ENCODE measurements at places on chromosomes 6 and 20.

DNA sequence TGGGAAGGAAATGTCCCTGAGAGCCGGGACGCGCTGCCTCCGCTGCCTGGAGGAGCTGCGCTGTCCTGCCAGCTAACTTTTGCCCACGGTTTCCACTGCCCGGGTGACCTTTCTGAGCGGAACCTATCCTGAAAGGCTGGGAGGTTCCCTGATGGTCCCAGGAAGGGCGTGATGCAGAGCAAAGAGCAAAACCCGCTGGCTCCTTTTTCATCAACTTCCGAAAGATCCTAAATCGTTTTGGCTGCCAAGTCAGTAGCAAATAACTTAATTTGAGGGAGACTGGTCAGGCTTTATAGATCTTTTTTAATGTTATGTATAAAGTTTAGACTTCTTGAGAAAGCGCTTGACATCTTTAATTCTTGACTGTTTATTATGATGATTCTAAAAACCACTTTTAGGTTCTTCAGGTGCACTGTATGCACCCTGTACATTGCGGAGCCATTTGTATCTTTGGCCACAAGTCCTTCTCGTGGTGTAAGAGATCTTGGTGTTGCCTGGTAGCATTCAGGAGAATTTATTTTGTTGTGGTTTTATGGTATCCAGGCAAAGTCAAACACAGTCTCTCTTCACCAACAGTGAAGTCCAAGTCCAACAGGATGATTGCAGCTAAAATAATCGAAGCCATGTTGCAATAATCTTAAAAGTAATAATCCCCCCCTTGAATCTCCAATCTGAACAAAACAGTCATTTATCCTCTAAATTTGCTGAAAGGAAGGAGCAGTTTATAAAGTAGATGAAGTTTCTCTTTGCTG is at the start of gene SYNE1:
Gene SYNE1 (minus strand): TSS at position 67 of the 752 bp plus-strand sequence. CDS start 9,031 bp downstream, outside the sequence.
- DNase-seq: no peak

GRCh38 chr6:3348821-3349220 is 90.1 kb downstream of the PSMG4 start:
- DNase-seq: no peak

DNA sequence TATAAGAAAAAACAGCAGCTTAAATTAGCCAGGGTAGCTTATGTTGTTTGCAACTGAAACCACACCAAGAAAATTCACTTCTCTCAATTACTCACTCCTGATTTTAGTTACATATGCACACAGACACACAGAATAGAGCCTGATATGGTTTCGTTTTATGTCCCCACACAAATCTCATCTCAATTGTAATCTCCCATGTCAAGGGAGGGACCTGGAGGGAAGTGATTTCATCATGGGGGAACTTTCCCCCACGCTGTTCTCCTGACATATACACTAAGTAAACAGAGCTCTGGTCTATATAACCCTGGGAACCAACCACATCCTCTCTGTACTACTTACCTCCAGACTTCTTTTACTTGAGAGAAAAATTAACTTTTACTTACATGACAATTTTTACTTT is 9.8 kb downstream of the OR12D1 start:
- DNase-seq: no peak

GRCh38 chr20:56691325-56691998 is 62.4 kb downstream of the TFAP2C start:
- no peak for DNase-seq

DNA sequence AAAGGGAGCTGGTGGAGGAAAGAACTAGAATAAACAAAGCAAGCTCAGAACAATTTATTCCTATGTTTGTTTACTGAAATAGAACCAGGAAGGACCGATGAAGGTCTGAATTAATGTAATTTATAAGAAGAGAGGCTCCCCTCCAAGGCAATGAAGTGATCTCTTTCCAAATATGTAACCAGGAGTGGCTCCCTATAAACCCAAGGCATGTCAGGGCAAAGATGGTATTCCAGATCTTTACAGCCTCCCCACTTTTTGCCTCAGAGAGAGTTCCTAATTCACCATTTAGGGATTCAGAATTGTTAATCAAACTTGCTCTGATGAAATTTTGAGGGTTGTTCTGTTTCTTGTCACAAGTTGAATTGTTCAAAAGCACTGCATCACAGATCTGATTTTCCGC is 88.8 kb downstream of the HDGFL1 start:
- DNase-seq: no peak

DNA sequence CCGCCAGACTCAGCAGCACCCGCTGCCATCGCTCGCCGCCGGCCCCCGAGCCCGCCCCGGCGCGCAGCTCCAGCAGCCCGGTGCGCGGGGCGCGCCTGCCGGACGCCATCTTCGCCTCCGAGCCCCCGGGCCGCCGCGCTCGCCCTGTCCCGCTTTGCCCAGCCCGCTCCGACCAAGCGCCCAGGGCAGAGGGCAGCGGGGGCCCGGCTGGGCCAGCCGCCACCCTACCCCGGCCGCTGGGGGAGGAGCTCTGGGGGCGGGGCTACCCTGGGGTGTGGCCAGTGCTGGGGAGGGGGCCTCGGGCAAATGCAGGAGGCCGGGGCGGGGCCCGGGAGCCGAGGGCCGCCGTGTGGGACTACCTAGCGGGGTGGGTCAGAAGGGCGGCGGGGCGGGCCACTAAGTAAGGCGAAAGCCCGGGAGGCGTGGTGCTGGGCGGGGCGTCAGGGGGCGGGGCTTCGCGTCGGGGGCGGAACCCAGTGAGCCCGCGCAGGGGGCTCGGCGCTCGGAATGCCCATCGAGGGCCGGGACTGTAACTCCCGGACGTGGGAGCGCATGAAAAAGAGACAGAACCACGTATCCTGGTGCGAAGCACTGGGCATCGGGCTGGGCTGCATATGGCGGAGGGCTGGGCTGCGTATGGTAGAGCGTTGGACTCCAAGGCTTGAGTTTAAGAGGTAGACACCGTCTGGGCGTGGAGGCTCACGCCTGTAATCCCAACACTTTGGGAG is at the start of gene SNTA1:
Gene SNTA1 (minus strand): TSS at position 252 of the 728 bp plus-strand sequence. CDS start 143 bp downstream, at position 109.
- DNase-seq: peak; percentile 93

GRCh38 chr6:151175662-151176445 is 63.9 kb upstream of the AKAP12 start:
- DNase-seq: no peak

GRCh38 chr6:160088069-160088783 is 33.4 kb upstream of the SLC22A1 start:
- DNase-seq: no peak

DNA sequence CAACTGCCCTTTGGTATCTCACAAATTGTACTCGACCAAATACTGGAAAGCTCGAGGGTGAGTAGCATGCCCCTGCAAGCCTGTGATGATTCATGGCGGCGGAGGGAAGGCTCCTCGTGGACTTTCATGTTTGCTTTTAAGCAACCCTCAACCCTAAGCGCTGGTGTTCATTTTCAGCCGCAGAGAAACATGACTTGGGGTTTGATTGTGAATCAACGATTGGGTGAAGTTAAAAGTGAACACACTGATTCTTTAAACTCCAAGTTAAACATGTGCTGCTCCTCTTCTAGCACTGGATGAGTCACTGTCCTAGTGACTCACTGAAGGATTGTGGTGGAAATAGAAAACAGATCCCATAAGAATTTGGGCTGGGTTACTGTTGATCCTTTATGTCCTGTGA is 8.3 kb downstream of the CD109 start:
- DNase-seq: no peak

GRCh38 chr20:3839328-3839727 is 7.3 kb upstream of the MAVS start:
- no peak for DNase-seq

- DNase-seq: peak; percentile 50
These were observed 7.0 kb downstream of the UBD start for GRCh38 chr6:29552512-29553051.

DNA sequence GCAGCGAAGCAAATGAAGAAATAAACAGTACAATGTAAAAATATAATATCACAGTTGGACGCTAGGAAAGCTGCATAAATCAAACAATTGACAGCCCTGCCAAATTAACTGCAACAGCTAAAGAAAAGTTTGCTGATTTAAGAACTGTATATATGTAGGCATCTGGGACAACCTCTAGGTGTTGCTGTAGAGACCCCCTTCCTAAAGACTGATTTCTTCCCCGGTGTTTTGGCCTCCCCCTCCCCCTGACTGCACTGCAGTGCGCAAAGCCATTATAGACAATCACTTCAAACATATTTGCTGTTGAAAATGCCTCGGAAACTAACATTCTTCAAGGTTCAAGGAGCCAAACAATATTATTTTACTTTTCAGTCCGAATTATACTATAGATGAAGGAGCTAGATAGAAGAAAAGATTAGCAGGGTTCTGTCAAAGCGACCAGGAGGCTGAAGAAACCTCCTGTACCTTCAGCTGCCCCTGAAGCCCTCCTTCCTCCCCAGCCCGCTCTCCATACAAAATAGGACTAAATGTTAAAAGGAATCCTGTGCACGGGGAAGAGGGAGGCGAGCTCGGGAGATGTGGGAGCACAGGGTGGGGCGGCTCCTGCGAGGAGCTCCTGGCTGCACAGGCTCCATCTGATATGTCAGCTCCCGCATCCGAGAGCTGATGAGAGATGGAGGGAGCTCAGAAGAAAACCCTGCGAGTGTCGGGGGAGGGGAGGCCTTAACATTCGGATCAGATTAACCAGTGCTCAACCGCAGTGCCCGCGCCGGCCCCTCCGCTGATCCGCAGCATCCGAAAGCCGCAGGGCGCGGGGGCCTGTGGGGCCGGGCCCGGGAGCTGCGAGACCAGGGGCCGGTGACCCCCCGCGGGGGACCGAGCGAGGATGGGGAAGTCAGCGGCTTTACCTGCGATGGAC is 822 bp downstream of the ELOVL4 start:
- peak; percentile 8 for DNase-seq

GRCh38 chr20:34295284-34295683 is 7.9 kb downstream of the AHCY start:
- no peak for DNase-seq

GRCh38 chr6:17004269-17004668 is 97.6 kb upstream of the STMND1 start:
- DNase-seq: no peak

DNA sequence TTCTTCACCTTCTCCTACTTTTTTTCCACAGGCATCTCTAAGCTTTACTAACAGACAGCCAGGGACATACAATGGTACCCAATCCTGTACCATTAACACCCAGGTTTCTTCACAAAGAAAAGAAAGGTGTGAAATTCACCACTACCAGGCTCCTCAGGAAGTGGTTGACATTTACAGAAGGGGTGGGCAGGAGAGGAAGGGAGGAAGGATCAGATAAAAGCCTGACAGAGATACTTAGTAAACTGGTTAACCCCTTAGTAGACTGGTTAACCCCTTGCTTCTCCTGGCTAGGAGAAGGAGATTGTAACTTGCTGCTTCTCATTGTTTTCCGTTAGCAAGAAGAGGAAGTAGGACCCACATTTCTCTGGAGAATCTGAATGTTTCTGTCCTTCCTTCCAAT is 7.2 kb downstream of the SAMD3 start:
- peak; percentile 77 for DNase-seq

DNA sequence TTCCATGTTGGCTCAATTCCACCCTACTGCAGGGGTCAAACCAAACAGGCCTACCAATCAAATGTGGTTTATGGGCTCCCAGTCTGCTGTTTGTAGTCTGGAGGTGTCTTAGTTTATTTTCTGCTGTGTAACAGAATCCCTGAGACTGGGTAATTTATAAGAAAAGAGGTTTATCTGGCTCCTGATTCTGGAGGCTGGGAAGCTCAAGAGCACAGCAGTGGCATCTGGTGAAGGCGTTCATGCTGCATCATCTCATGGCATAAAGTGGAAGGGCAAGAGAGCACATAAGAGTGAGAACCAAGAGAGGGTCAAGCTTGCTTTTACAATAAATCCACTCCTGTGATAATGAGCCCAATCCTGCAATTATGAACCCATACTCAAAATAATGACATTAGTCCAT is 85.4 kb downstream of the C6orf52 start:
- no peak for DNase-seq

DNA sequence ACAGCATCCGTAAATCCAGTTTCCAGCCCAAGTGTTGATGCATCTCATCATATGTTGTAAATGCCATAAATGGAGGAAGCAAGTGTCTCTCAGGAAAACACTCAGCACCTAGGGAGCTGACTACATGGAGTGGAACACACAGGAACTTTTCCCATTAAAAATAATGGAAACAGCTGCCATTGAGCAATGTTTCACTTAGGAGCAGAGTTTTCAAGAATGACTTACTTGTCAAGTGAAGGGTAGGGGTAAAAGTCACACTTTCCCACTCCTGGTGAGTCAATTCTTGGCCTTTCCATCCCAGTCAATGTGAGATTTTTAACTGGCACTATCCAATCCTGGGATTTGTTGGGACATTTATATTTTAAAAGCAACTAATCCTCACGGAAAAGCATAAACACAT is 119.4 kb upstream of the ASF1A start:
- no peak for DNase-seq

DNA sequence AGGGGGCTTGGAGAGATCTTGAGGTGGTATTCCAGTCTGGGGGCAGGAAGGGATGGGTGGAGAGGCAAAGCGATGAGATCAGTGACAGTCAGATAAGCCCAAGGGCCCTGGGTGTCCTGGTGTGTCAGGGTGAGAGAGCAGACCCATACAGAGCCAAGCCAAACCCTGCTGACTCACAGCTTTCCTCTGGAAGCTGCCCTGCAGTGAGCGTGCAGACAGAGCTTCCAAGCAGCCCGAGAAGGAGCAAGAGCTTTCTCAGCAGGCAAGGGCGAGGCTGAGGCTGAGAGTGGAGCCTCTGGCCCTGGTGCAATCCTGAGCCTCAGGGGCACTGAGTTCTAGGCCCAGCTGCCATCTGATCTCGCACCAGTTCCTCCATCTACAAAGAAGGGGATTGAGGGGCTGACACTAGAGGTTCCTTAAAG is 91.1 kb upstream of the HIVEP1 start:
- no peak for DNase-seq

DNA sequence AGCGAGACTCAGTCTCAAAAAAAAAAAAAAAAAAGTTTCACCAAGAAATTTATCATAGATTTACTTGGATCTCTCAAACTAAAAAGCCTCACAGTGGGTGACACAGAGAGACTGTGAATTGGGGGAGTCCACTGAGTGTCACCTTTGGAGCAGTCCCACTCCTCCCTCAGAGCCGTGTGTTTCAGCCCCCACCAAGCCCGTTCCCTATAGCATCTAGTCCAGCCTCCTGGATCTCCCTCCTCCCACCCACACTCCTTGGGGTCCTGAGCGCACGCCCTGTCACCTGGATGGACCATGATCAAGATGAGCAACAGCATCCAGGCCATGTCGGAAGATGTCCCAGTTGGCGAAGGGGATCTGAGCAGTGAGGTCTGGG is 422 bp downstream of the NCR3 start:
- no peak for DNase-seq

DNA sequence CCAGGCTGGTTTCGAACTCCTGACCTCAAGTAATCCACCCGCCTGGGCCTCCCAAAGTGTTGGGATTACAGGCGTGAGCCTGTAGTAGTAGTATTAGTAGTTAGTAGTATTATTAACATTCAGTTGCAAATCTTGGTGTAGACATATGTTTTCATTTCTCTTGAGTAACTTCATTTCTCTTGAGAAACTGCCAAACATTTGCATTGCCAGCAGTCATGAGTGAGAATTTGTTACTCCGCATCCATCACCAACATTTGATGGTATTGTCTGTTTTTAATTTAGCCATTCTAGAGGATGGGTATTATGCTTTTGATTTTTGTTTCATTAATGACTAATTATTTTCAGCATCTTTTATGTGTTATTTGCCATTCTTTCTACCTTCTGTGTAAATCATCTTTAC is 1.5 kb upstream of the ERVFRD-1 start:
- DNase-seq: no peak

GRCh38 chr20:40882152-40882551 is 146.5 kb upstream of the TOP1 start:
- DNase-seq: peak; percentile 10
